Activated T-helper 1 cell treated with anti-CD3 and anti-CD28 coated beads, Interleukin-12 subunit alpha, Interleukin-12 subunit beta, Interleukin-2, Interleukin-4 antibody, amounts not matched to agents 30 ng/mL and 10 ng/mL and 1 ng/mL, durations not matched to agents 14 hours and 24 hours and 36 hours (primary cell): ENCODE measurements at places on chromosomes 16 and 17. TPM values are rescaled to one million over a fixed set of nuclear protein-coding genes. Genes with fewer than 3 reads are reported as not detected.

Gene RNF227
- 6.2 and 6.3 TPM in 2 replicates for total RNA-seq

Gene NPTX1
- 23.4 and 24.2 TPM in 2 replicates for total RNA-seq

Gene SPSB3
- 30.3 and 30.8 TPM in 2 replicates for total RNA-seq

Gene COG7
- 23.5 and 24.1 TPM in 2 replicates for total RNA-seq

Gene GNAO1
- 1.7 and 2.0 TPM in 2 replicates for total RNA-seq

Gene PRCD
- not detected in 2 replicates for total RNA-seq

Gene KRTAP9-2
- not detected in 2 replicates for total RNA-seq

Gene REXO5
- 7.7 and 8.3 TPM in 2 replicates for total RNA-seq

Gene DNAH9
- total RNA-seq, result not detected in 2 replicates

Gene RNF222
- total RNA-seq, result not detected in 2 replicates

Gene CIBAR2
- total RNA-seq, result not detected in 2 replicates

Gene TLK2
- 44.0 and 50.8 TPM in 2 replicates for total RNA-seq

Gene SOCS7
- 30.4 and 32.3 TPM in 2 replicates for total RNA-seq

Gene IFT20
- total RNA-seq, result 21.3 and 25.8 TPM in 2 replicates

Gene DPEP3
- total RNA-seq, result not detected in 2 replicates

Gene AANAT
- total RNA-seq, result not detected in 2 replicates

Gene HSD17B2
- not detected in 2 replicates for total RNA-seq

Gene CNTD1
- total RNA-seq, result not detected in 2 replicates

Gene HGS
- total RNA-seq, result 133 and 144 TPM in 2 replicates

Gene MYADML2
- total RNA-seq, result 0.08 TPM in 1 of 2 replicates, not detected in the other

Gene KIFC3
- total RNA-seq, result 0.93 and 0.96 TPM in 2 replicates

Gene ORC6
- total RNA-seq, result 68.2 and 69.1 TPM in 2 replicates

Gene TBC1D3
- total RNA-seq, result not detected in 2 replicates

Gene KCNJ2
- total RNA-seq, result 0.05 TPM in 1 of 2 replicates, not detected in the other

Gene CDRT15
- not detected in 2 replicates for total RNA-seq

Gene COG4
- 42.5 and 44.1 TPM in 2 replicates for total RNA-seq

Gene SMPD3
- 0.49 and 0.61 TPM in 2 replicates for total RNA-seq

Gene ABAT
- 7.3 and 7.7 TPM in 2 replicates for total RNA-seq

Gene IGFALS
- not detected in 2 replicates for total RNA-seq

Gene CNTNAP4
- total RNA-seq, result not detected in 2 replicates

Gene KRT32
- total RNA-seq, result not detected in 2 replicates

Gene NUFIP2
- total RNA-seq, result 92.2 and 95.5 TPM in 2 replicates

Gene PABPN1L
- not detected in 2 replicates for total RNA-seq

Gene CTF1
- total RNA-seq, result 0.23 and 0.29 TPM in 2 replicates

Gene MYLK3
- total RNA-seq, result 0.44 and 1.1 TPM in 2 replicates

Gene MYH3
- total RNA-seq, result 6.5 and 7.3 TPM in 2 replicates

Gene SDR42E2
- total RNA-seq, result not detected in 2 replicates

Gene OR1F1
- not detected in 2 replicates for total RNA-seq

Gene G6PC1
- not detected in 2 replicates for total RNA-seq

Gene NETO2
- total RNA-seq, result 28.0 and 29.8 TPM in 2 replicates

Gene TMEM106A
- 18.2 and 19.1 TPM in 2 replicates for total RNA-seq

Gene MT2A
- 348 and 365 TPM in 2 replicates for total RNA-seq

Gene PDE6G
- total RNA-seq, result 5.8 and 8.7 TPM in 2 replicates

Gene NPIPA2
- total RNA-seq, result 6.2 and 6.9 TPM in 2 replicates

Gene ANKRD13B
- total RNA-seq, result 45.8 and 46.2 TPM in 2 replicates

Gene MPHOSPH6
- 49.6 and 49.8 TPM in 2 replicates for total RNA-seq

Gene CTRB2
- not detected in 2 replicates for total RNA-seq

Gene KRTAP4-9
- not detected in 2 replicates for total RNA-seq

Gene MILR1
- 0.26 and 0.37 TPM in 2 replicates for total RNA-seq

Gene SREBF1
- 167 and 172 TPM in 2 replicates for total RNA-seq

Gene IL17C
- not detected in 2 replicates for total RNA-seq

Gene CCDC200
- 0.32 and 0.47 TPM in 2 replicates for total RNA-seq

Gene CCL15
- not detected in 2 replicates for total RNA-seq

Gene MMP25
- total RNA-seq, result 11.9 and 12.8 TPM in 2 replicates

Gene FOXJ1
- total RNA-seq, result 0.10 TPM in 1 of 2 replicates, not detected in the other
